ENCODE measurements at places on chromosomes 2 and 18.

DNA sequence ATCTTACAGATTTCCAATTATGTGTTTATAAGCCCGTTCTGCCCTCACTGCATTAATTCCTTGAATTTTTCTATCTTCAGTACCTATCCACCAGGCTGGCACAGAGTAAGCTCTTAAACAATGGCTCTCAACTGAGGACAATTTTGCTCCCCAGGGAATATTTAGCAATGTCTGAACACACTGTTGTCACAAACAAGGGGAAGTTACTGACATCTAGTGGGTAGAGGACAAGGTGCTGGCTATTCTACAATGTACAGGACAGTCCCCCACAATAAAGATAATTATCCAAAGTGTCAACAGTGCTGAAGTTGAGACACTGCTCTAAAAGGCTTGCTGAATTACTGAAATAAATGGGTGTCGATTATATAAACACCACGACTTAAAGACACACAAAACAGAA, 5.0 kb downstream of the NDUFS1 start:
- DNase-seq = no peak

DNA sequence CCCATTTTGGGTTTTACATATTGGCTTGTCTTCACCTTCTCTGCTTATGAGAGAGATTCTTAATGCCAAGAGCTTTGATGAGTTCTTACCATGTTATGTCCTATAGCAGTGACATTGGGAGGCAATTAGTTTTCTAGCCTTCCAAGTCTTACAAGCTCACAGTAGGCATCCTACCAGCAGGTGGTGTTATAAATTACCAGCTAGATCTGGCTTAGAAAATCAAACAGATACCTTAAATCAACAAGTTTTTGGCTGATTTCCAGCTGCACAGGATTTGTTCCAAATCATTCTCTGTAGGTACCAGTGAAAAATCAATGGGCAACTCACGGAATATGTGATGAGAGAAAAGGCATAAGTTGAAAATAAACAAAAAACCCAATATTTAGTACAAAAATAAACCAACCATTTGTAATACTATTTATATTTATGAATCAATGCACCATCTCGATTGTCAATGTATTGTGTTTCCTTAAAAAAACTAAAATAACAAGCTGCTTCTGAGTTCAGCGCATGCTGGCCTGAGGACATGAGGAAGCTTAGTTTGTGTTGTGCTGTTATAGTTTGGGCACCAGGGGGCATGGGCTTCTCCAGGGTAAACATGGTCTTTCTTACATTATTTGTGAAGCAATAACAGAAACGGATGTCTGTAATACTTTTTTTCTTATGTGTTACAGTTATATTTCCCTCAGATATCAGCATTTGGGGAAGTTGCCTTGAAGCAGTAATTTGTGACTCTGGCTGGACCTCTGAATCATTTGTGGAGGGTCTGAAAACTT, 34.1 kb upstream of the NXPH2 start:
- no peak for DNase-seq

- DNase-seq = no peak
These were observed 11.5 kb upstream of the NFATC1 start for GRCh38 chr18:79384151-79384807.

GRCh38 chr2:3604207-3604877, 9.4 kb downstream of the COLEC11 start:
- DNase-seq = no peak

DNA sequence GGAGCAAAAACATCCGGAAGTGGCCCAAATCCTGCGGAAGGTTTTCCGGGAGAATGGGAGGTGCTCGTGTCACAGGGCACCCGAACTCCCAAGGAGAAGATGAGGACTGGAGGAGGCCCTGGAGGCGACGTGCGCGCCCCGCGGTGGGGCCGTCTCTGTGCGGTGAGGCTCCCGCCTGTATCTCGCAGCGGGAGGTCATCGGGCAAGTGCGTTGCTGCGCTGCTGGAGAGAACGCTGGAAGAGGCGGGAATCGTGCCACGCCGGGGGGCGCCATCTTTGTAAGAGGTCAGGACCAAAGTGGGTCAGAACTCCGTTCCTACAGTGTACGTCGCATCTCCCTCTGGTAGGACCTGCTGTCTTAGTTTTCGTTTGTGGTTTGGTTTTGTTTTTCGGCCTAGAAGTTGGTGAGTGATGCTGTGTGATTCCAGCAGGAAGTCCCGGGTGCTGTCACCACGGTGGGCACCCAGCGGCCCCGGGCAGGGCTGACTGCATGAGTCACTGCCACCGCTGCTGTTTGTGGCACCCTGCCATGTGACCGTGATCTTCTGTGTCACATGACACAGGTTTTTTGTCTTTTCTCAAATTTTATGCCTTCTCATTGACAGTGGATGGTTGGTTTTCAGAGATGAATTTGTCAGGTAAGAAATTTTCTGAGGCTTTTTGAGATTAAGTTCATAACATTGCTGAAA, 21.5 kb upstream of the ATP9B start:
- no peak for DNase-seq

DNA sequence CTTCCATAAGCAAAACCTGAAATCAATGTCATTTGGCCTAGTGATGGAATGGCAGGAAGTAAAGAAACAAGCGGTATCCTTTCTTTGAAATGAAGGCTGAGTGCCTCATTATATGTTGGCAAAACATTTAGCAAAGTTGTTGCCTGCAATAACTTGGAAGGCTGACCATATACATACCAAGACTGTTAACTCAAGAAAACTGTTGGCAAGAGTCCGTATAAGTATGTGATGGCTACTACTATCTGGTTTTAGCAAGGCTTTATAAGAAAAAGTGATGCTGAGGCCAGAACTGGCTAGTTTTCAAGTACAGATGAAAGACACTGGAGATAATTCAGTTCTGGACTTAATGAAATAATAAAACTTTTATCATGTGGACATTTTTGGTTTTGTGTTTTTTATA, 356.2 kb downstream of the ZNF521 start:
- DNase-seq = no peak

DNA sequence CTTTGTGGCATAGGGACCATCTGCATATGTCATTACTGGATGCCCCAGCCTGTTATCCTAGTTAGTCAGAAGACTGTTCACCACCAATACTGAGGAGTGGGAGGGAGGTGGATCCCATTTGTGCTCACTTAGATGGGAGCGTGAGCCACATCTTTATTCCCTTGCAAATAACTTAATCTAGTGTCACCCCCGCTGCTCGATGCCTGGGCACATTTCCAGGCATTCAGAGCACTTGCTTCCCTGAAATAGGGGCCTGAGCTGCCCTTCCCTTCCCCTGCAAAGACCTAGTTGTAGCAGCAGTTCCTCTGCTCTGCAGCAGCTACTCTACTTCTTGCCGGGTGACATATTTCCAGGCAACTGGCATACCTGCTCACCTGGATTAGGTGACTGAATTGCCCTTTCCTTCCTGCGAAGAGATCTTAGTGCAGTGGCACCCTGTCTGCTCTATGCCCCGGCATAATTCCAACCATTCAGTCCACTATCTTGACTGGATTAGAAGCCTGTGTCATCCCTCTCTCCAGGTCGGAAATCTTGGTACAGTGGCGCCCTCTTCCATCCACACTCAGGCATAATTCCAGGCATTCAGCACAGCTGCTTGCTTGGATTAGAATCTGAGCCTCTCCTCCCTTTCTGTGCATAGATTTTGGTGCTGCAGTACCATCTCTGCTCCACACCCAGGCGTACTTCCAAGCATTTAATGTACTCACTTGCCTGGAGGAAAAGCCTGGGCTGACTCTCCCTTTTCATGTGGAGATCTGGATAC, 1389.1 kb upstream of the TMEFF2 start:
- DNase-seq = no peak

- DNase-seq = no peak
These were observed 157.8 kb downstream of the LDLRAD4 start for GRCh38 chr18:13376298-13376840.

- no peak for DNase-seq
These were observed 24.1 kb downstream of the SKA1 start for GRCh38 chr18:50398947-50399346.

DNA sequence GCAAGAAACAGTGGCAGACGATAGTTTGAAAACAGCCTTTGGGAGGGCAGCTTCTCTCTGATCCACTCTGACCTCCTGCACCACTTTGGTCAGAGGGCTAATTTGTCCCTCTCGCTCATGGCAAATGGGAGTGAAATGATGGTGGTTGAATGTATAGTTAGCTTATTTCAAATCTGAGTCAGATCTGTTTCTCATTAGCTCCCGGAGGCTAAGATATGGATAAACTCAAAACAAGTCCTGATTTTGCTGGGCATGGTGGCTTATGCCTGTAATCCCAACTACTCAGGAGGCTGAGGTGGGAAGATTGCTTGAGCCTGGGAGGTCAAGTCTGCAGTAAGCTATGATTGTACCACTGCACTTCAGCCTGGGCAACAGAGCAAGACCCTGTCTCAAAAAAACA, 145.0 kb downstream of the ALK start:
- DNase-seq = no peak

GRCh38 chr2:177078416-177078815, 134.2 kb upstream of the HNRNPA3 start:
- no peak for DNase-seq

- no peak for DNase-seq
These were observed 367.4 kb upstream of the GULP1 start for GRCh38 chr2:187924293-187924692.

DNA sequence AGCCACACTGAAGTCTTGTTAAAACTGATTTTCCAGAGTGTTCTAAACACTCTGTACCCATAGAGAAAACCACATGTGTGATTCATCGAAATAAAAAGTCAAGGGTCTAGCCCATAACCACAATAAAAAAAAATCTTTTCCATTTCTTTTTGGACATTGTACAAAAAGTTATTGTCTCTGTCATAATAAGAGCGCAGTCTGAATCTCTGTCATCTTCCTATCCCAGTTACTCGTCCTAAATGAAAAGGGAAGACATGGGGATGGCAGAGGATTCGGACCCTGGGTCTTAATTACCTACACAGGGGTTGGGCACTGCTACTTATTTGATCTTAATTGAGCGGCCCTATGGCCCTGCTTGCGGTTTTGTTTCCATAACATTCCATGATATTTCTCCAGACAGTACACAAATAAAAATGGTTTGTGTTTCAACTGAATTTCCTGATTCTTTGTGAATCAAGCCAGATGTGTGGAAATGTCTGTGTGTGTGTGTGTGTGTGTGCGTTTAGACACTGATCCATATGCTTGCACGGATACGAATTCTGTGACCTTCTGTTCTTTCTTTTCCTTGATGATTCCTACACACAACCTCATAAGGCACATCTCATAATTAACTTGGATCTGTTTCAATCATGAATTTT, 133.4 kb upstream of the SPATS2L start:
- no peak for DNase-seq

DNA sequence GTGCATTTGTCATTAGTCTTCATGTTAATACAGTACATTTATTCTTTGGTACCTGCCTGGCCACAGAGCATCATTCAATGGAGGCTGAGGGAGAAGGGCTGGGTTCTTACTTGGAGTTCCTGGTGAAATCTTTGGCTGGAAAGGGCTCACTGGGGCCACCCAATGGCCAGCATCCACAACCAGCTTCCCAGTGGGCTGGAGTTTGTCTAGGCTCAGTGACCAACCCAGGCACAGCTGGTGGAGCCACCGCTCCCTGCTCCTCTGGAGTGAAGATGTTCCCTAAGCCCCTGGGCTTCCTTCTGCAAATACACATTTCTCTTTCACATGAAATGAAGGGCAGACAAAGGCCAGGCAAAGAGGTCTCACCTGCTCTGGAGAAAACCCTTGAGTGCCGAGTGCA, 34.4 kb downstream of the EHD3 start:
- DNase-seq = no peak

- DNase-seq = no peak
These were observed 103.6 kb downstream of the NXPH2 start for GRCh38 chr2:138676619-138677021.

DNA sequence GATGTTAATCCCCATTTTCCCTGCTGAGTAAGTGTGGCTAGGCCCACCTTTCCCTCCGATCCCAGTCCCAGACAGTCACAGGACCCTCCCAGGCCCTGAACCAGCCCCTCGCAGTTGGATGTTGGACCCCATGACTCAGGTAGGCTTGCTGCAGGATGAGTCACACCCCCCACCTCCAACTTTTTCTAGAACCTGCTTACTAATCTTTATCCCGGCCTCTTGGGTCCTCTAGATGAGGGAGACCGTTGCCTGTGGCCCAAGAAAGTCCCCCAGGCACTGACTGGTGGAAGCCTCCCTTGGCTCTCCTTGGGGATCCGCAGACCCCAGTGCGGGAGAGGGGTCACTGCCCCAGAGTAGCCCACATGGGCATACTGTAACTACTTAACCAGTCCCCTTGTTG, 98.5 kb downstream of the SMAD7 start:
- DNase-seq = no peak

GRCh38 chr2:4992226-4992625, 700.0 kb upstream of the SOX11 start:
- DNase-seq = no peak
